CD8-positive, alpha-beta memory T cell (primary cell): ENCODE measurements at places on chromosomes 2 and 18.
A peak's percentile ranks its signal among the peaks of the same experiment; 100 is the strongest.

DNA sequence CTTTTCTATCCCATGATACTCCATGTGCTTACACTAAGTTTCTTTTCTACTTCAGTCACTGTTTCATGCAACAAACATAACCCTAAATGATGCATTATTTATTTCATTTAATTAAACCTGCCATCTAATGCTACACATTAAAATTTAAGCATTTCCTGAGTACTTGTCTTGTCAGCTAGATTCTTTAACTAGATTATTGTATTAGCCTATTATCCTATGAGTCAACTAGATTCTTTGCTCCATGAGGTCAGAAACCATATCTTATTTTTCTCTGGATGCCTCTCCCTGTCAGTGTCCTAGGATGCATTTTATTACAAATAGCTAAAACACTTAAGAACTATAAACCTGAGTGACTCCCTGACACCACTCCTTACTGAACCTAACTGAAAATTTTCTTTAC lies 652.4 kb downstream of the SLC4A3 start:
- no peak for DNase-seq

GRCh38 chr2:6822406-6822805 lies 43.3 kb downstream of the CMPK2 start:
- no peak for DNase-seq

GRCh38 chr18:31819106-31819924 lies 58.6 kb upstream of the SLC25A52 start:
- peak; percentile 1 for DNase-seq

GRCh38 chr2:233982421-233983121 lies 65.4 kb downstream of the TRPM8 start:
- no peak for DNase-seq

DNA sequence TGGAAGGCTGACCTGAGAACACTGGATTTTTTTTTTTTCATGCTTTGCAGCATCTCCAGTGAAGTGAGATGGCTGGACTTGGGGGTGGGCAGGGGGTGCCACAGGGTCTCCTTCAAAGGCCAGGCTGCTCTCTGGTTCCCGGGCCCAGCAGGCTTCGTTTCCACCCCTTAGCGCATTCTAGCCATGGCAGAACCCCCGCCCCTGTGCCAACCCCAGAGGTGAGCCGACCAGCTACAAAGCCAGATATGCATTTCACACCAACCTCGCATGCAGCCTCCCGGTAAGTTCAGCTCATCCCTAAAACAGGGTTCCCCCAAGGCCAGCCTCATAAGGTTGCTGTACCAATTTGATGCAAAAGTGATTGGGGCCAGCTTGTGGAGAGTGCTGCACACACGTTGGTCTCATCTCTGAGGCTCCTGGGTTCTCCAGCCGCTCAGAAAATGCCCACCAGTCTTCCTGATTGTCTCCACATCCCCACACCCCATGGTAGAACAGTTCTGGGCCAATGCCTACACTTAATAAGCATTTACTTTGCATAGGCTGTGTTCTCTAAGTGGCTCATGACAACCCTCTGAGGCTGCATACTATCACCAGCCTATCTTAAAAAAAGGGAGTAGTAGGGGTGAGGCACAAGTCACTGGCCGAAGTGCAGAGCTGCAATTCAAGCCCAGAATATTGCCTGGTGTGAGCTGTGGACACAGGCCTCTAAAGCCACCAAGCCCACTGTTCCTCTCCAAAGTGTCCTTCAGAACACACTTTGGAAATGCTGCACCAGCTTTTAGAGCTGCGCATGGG lies 23.3 kb downstream of the SMAD7 start:
- no peak for DNase-seq

DNA sequence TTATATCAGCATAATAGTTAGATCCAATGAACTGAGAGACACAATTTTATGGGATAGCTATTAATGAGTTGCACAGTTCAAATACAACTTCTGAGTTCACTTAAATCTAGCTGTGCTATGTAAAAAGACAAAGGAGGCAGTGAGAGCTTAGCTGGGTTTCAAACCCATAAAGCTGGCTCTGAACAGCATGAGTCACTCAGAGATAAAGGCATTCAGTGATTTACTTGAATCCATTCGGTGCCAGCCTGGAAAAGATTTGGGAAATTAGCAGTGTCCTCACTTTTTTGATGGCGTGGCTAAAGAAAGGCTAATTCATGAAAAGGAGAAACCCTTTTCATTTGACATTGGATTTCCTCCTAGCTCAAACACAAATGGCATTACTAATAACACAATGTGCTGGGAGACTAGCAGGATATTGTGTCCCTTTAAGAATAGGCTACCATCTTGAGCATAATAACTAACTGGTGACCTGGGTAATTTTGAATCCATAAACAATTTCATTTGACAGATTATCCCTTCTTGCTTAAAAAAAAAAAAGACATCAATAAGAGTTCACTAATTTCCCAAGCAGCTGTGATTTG lies 98.4 kb upstream of the NEUROD1 start:
- DNase-seq: no peak

DNA sequence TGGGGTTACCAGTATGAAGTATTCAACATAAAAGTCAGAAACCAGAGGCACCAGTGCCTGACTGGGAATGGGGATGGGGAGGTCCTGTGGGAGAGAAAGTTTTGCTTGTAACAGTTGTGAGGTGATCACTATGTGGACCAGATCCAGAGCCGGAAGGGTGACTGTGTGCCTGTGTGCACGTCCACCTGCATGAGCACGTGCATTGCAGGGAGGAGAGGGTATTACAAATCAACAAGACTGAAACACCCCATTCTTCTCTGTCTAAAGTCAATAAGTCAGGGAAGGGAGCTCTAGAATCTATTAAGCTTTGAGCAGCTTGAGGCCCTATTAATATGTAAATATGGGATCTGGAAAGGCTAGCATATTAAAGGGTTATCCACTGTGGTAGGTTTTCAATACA lies 241.0 kb upstream of the ACVR2A start:
- no peak for DNase-seq

DNA sequence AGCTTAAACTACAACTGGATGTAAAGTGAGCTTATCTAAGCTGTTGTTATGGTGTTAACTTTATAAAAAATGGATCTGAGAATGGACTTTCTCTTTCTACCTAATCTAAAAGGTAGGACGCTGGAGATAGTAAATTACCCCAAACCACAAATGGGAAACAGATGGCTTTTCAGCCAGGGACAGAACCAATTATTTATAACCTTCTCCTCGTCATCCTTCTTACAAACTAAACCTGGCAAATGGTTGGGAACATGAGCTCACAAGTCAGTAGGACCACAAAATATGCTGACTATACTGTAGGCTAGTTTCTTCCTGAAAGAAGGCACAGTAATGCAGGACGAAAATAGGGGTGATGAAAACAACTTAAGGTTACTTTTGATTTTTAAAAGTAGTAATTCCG lies 32.7 kb upstream of the ZDBF2 start:
- no peak for DNase-seq

- DNase-seq: no peak
These were observed 558.8 kb upstream of the CDH2 start for GRCh38 chr18:28735731-28736130.

- DNase-seq: no peak
These were observed 179.5 kb downstream of the CELF4 start for GRCh38 chr18:37385846-37386778.

DNA sequence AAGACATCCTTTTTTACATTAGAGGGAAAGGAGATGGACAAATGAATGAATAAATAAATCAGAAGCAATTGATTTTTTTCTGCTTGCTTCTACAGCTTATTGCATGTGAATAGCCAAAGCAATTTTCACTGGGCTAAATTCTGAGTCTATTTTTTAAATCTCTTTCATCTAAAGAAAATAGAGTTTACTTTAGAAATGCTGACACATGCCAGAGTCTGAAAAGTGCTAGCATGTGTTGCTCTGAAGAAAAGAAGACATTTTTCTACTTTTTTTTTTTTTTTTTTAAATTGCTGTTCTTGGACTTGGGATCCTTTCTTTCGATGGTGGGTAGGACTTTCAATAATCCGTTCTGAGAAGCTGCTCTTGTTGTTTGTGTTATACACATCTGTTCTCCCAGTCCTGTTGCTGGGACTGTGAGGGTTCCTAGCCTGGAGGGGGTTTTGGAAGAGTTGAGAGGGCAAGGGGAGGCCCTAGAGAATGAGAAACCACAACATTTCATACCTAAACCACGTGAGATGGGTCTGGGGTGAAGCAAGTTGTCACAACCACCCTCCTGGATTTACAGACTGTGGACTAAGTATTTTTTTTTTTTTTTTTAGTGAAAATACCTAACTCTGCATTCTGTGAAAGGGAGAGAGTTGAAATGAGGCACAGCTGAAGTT lies 193.5 kb downstream of the PRKCE start:
- no peak for DNase-seq

DNA sequence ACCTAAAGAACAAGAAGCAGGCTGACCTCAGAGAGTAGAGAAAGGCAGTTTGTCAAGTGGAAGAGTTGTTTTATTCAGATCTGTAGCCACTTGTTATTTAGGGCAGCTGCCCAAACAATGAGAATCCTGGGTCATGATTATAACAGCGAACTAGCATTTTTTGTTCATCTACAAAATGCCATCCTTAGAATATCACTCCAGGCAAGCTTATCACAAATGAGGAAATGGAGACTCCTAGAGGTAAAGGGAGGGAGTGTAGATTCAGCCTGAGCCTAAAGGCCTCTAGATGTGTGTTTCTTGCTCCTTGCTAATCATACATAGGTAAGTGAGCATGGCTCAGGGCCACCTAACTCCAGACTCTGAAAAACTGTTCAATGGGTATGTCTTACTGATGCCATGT lies 126.1 kb downstream of the HNMT start:
- no peak for DNase-seq

GRCh38 chr2:204795156-204795555 lies 249.9 kb downstream of the PARD3B start:
- no peak for DNase-seq

- DNase-seq: no peak
These were observed 791 bp upstream of the CYRIA start for GRCh38 chr2:16666449-16666801.

DNA sequence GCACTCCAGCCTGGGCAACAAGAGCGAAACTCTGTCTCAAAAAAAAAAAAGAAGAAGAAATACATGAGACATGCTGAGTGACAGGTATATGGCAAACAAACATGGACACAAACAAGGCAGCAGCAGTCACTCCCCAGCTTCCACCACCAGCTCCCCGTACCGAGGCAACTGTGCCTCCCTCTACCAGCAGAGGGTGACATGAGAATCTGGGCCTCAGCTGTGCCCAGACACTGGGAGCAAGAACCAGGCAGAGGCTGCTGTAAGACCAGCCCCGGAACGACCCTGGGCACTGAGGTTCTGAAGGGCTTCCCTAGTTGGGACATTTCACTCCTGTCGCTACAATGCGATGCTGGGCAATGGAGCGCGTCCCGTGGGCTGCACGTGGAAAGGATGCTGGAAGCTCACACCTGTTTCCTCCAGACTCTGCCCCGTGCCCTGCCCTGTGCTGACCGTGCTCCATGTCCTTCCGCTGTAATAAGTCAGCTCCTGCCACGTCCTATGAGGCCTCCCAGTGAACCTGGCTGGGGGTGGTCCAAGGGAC lies 37.1 kb downstream of the BOK start:
- no peak for DNase-seq
